Transverse colon (tissue), 4 donors: ENCODE measurements at places on chromosomes 4 and X.

DNA sequence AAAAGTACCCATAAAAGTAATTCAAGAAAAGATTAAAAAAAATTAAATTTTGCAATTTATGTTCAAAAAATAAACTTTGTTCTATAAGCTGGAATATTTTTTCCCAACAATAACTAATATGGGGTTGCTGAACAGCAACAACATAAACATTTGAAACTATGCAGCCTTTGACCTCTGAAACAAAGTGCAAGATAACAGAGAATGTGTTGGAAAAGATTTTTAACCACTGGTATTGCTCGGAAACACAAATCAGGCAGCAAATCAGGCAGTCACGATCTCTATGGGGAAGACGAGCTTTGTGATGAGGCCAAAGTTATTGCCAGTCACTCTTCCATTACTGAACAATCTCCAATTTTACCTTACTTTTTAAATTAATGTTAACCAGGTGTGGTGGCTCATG is 332.1 kb downstream of the PABPC4L start:
- DNase-seq, result no peak

DNA sequence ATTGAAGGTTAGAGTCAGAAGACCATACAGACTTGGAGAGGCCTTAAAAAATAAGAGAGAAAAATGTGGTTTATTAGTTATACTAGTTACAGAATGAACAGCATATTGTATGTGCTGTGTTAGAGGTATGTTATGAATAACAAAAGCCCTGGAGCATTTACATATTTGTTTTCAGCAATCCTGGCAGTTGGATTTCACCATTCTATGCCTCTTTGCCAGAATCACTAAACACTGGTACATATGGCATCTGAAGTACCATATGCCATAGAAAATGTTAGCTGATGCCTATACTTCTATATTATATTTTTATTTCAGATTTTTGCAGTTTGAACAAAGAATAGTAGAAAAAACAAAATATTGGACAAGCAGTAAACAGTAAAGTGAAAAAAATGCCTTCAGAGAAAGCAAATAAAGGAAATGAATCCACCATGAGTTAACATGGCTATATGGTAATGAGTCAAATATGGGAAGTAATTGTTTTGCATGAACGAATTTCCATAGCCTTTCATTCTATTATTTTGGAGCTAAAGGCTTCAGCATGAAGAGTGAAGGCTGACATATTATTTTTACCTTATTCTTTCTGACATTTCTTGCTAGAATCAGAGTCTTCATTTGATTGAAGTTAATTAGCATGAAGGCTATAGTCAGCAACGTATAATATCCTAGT is 41.9 kb upstream of the PRDM8 start:
- no peak for DNase-seq

DNA sequence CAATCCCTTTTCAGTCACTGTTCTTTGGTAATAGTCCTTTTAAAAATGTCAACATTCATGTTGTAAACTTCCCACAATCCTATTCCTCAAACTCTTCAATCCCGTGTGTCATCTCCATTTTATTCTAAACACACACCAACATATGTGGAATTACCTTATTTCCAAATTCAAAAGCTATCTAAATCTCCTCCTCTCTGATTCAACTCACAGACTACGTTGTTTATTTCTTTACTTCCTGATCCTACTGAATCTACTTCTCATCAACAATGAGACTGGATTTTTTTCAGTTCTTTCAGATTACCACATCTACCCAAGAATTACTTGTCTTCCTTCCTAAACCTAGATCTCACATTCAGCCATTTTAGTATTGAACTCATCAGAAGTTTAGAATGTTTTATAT is 188.2 kb downstream of the GABRB1 start:
- no peak for DNase-seq

- no peak for DNase-seq
Observed at GRCh38 chr4:23441530-23442069, 448.2 kb downstream of the PPARGC1A start.

DNA sequence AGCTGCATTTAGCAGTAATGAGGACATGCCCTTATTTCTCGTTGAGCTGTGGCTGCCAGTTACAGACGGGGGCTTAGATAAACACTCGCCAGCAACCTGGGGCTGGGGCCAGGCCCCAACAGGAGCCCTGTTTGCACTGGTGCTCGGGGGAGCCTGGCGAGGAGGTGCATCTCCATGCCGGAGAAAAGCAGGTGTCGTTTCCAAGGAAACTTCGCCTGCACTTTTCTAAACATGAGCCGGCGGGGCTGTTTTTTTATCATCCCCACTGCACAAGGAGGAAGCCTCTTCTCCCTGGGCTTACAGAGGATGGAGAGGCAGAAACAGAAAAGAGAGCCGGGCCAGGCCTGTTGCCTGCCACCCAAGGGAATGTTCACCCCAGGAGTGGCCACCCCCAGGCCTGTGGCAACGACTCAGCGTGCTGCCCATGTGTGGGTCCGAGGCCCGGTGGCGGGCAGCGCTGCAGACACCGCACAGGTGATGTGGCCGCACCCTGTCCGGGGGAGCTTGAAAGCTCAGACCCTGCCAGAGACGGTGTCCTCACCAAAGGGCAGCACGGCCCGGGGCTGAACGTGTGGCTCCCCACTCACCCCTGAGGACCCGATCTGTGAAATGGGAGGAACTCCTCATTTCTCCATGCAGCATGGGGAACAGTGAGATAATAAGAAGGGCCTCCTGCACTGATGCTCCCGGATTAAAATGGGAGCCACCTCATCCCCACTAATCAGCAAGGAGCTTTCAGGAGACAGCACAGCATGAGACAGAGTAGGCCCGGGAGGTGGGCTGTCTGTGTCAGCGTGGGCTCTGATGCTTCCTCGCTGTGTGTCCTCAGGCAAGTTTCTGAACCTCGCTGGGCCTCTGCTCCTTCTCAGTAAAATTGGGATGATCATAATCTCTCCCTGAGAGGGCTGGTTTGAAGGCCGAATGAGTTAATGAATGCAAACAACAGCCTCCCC is 33.8 kb upstream of the ADRA2C start:
- DNase-seq, result no peak

- no peak for DNase-seq
Observed at GRCh38 chr4:16125571-16126445, 42.0 kb upstream of the PROM1 start.

- DNase-seq, result no peak
Observed at GRCh38 chr4:128358231-128358912, 70.8 kb upstream of the PGRMC2 start.

- peak; percentile 40 for DNase-seq
Observed at GRCh38 chr4:148986951-148987350, 544.7 kb upstream of the NR3C2 start.

DNA sequence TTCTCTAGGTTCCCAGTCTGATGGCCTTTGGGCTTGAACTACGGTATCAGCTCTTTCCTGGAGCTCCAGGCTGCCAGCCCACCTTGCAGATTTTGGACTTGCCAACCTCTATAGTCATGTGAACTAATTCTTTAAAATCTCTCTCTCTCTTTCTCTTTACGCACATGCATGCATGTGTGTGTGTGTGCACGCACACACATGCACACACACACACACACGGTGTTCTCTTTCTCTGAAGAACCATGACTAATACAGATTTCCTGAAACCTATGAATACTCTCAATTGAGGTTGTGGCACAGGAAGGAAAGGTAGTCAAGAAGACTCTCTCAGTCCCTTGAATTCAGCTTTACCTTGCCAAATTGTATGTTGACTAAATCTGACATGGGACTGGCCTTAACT is 6.2 kb upstream of the ZCCHC13 start:
- DNase-seq, result no peak
